ENCODE measurements at places on chromosomes 1 and 21. TPM values are rescaled to one million over a fixed set of nuclear protein-coding genes. Genes with fewer than 3 reads are reported as not detected.

DNA sequence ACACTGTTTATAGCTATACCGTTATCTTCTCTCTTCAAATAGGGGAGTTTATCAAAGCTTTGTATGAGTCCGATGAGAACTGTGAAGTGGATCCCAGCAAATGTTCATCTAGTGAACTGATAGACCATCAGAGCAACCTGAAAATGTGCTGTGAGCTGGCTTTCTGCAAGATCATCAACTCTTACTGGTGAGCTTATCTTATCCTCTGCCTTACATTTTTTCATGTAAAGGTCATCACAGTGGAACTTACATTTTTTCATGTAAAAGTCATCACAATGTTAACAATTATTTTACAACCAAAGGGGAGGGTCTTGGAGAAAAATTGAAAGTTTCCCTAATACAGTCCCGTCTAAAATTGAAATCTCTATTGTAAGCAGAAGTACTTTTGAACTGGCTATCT is 45.2 kb downstream of the CLEC20A start:
- no peak for DNase-seq
- H3K4me3 ChIP-seq, result no peak overlapping the region

GRCh38 chr1:47998396-47998990 is 1.3 kb upstream of the TRABD2B start:
- H3K4me3 ChIP-seq, result no peak overlapping the region
- no peak overlapping the region for H3K27ac ChIP-seq
- no peak for DNase-seq
- H3K4me1 ChIP-seq, result no peaks in the 10 kb centered on the region

GRCh38 chr1:153380711-153381110 is 5.3 kb upstream of the S100A12 start:
- DNase-seq, result no peak
- no peak overlapping the region for H3K4me3 ChIP-seq
- no peaks in the 10 kb centered on the region for H3K27me3 ChIP-seq
- H3K36me3 ChIP-seq, result no peaks in the 10 kb centered on the region

GRCh38 chr1:103496014-103496635 is 29.4 kb upstream of the RNPC3 start:
- H3K27ac ChIP-seq, result no peak overlapping the region
- no peaks in the 10 kb centered on the region for H3K27me3 ChIP-seq
- no peaks in the 10 kb centered on the region for H3K36me3 ChIP-seq
- H3K4me3 ChIP-seq, result no peak overlapping the region
- no peak for DNase-seq
- no peaks in the 10 kb centered on the region for H3K4me1 ChIP-seq

- no peaks in the 10 kb centered on the region for H3K36me3 ChIP-seq
- H3K27ac ChIP-seq, result no peak overlapping the region
- no peak overlapping the region for H3K4me3 ChIP-seq
Measured at GRCh38 chr1:65480684-65481405, 60.4 kb downstream of the LEPR start.

DNA sequence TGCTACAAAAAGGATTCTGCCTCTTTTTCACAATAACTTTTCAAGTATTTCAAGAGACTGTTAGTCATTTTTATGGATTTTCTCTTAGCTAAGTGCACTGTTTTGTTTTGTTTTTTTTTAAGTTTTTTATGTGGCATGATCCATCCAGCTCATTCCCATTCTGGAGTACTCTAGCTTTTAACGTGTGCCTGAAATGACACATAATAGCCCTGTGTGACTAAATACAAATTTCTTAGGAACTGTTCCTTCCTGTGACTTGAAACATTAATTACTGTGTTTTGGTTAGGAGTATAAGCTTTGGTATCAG is 143.9 kb downstream of the HS2ST1 start:
- H3K27me3 ChIP-seq, result no peaks in the 10 kb centered on the region
- H3K36me3 ChIP-seq, result no peaks in the 10 kb centered on the region
- no peak overlapping the region for H3K27ac ChIP-seq
- H3K4me1 ChIP-seq, result no peaks in the 10 kb centered on the region

The ADCY10 gene
- total RNA-seq, result 0.09 TPM

The HTR6 gene
- not detected for total RNA-seq

The COL24A1 gene
- 1.1 TPM for total RNA-seq

The OR6N1 gene
- total RNA-seq, result 2.3 TPM

All from lower lobe of right lung (tissue), 2 donors.